Osteoblast (primary cell): ENCODE measurements at places on chromosomes 1 and 21.

- DNase-seq, result peak; percentile 92
These were observed 83.3 kb downstream of the LACTBL1 start for GRCh38 chr1:22889213-22889827.

DNA sequence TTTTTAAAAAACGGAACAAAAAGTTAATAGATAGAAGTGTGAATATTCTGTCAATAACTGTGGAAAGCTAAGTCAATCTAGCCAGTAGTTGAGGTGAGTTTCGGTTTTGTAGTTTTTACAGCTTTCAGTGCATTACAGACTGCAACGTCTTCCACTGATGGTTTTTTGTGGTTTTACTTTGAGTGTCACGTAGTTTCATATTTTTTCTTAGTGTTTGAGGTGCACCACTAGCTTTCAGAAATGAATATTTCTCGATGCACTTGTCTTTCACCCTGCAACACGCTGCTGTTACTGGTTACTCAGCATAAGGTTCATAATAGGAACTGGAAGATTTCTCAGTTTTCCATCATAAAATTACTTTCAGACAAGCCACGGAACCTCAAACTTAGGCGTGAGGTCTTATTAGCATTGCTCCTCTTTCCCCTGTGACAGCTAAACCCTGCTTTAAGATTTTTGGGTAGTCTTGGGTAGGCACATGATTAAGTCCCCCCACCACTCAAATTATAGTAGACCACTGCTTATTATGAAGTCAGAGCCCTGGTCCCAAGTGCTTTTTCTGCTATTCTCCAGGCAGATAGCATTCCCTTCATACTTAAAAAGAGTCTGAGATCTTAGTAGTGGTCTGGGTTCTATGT lies 1412.7 kb downstream of the KCNT2 start:
- no peak for DNase-seq

DNA sequence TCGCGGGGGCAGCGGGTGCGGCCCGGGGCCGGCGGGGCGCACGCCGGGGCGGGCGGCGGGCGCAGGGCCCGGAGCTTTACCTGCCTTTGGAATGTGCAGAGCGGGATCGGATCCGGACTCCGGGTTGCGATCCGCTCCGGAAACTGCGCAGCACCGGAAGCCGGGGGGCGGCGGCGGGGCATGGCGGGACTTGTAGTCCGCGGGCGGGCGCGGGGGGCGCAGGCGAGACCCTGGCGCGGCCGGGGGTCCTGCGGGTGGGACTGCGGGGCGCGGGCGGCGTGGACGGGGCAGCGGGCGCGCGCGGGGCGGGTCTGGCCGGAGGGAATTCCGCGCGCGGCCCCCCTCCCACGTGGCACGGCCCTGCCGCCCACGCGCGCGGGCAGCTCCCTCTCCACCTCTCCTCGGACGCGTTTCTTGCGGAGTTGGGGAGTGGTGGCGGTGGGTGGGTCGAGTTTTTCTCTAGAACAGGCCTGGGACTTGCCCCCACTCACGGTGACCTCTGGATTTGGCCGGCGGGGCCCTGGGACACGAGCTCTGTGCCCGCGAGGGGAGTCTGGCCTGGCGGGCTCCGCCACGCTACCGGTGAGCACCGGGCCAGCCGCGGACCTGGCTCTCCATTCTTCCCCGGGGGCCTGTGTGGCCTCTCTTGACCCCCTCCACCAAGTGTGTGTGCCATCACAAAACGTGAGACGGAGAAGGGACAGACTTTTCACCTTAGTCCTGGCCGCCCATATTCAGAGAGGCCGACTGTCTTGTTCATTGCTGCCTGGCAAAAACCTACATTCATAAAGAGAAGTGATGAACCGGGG lies at the start of gene PRDM15:
Gene PRDM15, minus strand, starts transcription at position 155 of the 809 bp plus-strand sequence. CDS start 18,981 bp downstream, outside the sequence.
- peak; percentile 98 for DNase-seq

GRCh38 chr1:90074137-90074536 lies 79.2 kb downstream of the ZNF326 start:
- DNase-seq, result no peak

DNA sequence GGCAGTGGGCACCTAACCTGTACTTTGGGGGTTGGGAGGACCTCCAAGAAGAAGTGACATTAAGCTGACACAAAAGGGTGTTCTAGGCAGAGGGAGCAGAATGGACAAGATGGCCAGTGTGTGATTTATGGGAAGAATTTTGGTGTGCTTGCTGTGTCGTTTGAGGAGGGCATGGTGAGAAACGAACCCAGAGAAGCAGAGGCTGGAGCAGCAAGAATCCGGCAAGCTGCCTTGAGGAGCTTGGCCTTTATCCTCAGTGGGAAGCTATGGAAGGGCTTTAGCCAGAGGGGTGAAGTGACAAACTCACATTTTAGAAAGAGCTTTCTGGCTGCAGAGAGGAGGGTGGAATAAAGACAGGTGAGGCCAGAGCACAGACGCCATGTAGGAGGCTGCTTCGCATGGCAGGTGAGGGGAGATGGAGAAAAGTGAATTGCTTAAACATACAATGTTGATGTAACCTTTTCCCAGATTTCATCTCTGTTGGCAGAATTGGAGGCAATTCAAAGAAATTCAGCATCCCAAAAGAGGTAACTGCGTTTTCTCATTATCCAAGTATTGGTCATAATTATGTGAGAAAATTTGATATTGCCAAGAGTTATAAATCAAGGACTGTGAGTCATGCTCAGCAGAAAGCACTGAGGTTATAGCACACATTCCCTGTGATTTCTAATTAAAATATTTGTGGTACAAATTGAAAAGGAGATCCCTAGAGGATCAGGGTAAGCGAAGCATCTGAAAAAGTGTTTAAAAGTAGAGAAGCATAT lies 26.5 kb downstream of the TRIM45 start:
- DNase-seq, result no peak

GRCh38 chr1:37868466-37868865 lies 9.1 kb upstream of the MTF1 start:
- no peak for DNase-seq

- peak; percentile 94 for DNase-seq
These were observed 9.5 kb downstream of the RNU1-2 start for GRCh38 chr1:16905110-16905867.

DNA sequence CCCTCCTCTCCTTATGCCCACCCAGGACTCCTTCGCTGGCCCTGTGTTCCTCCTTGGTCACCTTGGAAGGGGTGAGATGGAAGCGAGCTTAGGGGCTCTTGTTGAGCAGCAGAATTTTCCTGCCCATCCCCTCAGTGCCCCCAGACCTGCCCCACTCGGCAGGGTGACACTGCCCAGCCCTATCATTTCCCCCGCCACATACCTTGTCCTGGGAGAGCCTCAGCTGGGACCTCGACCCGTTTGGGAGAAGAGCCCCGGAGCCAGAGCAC lies 1.4 kb upstream of the FNDC5 start:
- DNase-seq, result peak; percentile 41

- DNase-seq, result peak; percentile 57
These were observed 178.8 kb upstream of the NFIA start for GRCh38 chr1:60903591-60903990.

DNA sequence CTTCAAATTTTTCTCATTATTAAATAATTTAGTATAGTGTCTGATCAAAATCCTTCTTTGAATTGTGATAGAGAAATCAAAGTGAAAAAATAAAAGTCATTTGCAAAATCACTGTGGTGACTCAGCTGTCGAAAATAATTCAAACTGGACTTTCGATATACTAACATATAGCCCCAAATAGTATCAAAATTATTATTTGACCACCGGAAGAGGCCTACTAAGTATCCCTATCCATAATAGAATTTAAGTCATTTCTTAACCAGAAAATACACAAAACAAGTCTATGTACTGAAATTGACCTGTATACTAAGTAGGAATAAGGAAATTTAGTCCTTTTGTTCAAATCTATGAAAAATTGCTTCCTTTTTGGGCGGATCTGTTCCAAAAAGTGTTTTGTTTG lies 180.7 kb downstream of the MRPL39 start:
- no peak for DNase-seq

DNA sequence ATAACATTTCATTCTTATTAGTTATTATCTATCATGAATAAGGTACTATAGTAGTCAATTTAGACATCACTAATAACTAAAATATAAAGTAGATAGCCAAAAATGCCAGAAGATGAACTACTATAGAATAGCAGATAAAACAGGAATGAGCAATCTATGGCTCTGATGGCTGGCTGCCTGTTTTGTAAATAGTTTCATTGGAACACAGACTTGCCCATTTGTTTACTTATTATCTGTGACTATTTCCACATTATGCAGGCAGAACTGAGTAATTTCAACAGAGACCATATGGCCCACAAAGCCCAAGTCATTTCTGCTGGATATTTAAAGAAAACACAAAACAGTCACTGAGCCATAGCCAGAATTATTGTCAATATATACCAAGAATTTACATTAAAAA lies 222.1 kb downstream of the COL24A1 start:
- DNase-seq, result no peak

DNA sequence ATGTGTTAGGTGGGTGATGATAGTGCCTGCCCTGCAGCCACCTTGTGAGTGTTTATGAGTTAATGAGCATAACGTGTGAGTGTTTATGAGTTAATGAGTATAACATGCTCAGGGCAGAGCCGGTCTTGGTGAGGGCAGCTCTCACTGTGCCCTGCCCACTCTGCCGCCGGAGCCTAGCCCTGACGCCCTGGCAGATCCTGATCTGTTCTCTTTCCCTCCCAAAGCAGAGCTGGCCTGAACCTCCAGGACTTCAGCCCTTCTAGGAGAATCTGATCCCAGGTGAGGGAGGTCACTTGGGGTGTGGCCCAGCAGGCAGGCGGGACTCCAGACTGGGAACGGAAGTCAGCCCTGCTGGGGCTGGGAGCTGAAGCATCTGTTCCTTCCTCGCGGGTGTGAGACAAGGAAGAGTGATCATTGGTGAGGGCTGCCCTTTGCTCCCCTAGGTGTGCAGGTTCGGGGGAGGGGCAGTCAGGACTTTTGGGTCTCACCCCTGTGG lies 5.7 kb downstream of the FBLIM1 start:
- peak; percentile 65 for DNase-seq

DNA sequence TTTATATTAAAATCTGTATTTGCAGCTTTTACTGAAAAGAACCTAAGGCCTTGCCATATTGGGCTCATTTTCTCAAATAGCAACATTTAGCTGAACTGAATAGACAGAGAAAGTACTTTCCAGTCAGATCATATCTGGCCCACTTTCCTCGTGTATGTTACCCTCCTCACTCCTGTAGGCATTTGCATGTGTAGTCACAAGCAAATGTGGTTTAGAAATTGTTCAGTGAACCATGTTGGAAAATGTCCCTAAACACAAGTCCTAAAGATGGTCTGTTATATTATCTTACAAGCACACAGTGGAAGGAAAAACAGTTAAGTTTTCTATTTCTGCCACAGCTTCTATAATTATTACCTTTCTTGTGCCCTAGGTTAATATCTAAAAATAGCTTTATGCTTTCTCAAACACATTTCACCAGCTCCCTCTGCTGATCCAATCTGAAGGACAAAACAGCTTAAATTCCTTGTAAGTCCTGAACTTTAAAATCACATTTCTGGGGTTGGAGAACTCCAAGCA lies 606 bp upstream of the FMO4 start:
- no peak for DNase-seq

DNA sequence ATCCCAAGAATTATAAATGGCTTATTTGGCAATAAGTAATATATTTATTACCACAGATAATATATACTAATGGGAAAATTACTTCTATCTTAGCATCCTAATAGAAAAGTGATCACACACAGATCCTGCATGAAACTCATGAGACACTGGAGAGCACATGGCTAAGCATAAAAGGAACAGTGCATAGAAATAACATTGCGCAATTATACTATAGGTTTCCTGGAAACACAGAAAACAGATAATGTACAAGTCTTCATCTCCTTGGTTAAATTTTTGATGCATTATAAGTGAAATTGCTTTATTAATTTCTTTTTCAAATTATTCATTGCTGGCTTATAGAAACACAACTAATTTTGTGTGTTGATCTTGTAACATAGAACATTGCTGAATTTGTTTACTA lies 210.4 kb downstream of the USH2A start:
- no peak for DNase-seq

GRCh38 chr1:27400963-27401341 lies 8.5 kb downstream of the GPR3 start:
- no peak for DNase-seq

- DNase-seq, result no peak
These were observed 128.2 kb downstream of the KCNN3 start for GRCh38 chr1:154741741-154742495.

DNA sequence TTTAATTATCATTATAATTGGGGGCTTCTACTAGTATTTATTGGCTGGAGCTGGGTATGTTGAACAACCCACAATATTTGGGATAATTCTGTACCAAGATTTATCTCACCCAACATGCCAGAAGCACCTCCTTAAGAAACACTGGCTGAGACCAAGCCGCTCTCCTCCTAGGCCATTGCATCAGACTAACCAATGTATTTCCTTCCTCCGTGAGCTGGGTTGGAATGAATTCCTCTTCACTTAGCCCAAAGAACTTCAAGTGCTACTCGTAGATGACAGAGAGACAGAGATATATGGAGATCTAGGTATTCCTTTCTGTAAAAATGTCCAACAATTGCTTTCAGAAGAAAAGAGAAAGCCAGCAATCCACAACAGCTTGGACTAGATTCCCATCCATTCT lies 87.2 kb upstream of the ETS2 start:
- DNase-seq, result no peak

- DNase-seq, result peak; percentile 52
These were observed 14.5 kb upstream of the CFAP298 start for GRCh38 chr21:32626621-32627196.

GRCh38 chr1:45329445-45329844 lies 2.8 kb downstream of the HPDL start:
- DNase-seq, result no peak

DNA sequence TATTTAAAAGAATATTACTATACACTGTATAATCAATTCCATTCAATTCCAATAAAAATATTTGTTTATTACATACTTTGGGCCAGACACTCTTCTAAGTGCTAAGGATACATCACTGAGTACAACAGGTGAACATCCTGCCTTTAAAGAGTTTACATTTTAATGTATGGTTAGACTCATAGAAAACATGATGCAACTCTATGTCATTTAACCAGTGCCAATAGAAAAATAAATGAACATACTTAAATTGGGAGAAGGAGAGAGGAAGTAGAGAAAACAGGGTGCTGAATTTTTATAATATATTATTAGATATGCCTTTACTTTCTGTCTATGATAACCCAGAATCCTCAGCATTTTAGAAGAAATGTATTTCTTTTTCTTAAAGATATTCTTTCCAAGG lies 119.2 kb downstream of the TSEN15 start:
- DNase-seq, result no peak

DNA sequence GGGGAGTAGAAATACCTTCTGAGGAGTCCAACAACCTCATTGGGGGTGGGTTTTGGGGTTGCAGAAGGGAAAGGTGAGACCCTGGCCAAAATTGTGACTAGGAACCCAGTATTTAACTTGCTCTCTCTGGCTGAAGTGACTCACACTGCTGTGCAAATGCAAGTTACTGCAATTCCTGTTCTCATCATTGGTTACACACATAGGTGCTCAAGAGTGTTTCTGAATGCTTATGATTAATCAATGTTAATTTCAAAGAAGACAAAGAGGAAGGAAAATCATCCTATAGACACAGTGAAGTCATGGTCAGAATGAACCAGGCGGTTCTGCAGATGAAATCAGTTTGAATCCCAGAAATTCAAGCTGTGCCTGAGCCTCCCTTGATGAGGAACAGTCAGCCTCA lies 3.1 kb downstream of the ASCL5 start:
- no peak for DNase-seq

GRCh38 chr1:174131032-174131638 lies 28.2 kb upstream of the RABGAP1L start:
- no peak for DNase-seq

- DNase-seq, result peak; percentile 72
These were observed 62.1 kb downstream of the PRKCZ start for GRCh38 chr1:2112280-2112701.

- peak; percentile 88 for DNase-seq
These were observed at the start of gene MLLT11 for GRCh38 chr1:151060007-151060656. MLLT11 (plus strand) TSS chr1:151060397; CDS start chr1:151067225, 6,828 bp downstream.
